ENCODE measurements at places on chromosomes 3 and 15.

DNA sequence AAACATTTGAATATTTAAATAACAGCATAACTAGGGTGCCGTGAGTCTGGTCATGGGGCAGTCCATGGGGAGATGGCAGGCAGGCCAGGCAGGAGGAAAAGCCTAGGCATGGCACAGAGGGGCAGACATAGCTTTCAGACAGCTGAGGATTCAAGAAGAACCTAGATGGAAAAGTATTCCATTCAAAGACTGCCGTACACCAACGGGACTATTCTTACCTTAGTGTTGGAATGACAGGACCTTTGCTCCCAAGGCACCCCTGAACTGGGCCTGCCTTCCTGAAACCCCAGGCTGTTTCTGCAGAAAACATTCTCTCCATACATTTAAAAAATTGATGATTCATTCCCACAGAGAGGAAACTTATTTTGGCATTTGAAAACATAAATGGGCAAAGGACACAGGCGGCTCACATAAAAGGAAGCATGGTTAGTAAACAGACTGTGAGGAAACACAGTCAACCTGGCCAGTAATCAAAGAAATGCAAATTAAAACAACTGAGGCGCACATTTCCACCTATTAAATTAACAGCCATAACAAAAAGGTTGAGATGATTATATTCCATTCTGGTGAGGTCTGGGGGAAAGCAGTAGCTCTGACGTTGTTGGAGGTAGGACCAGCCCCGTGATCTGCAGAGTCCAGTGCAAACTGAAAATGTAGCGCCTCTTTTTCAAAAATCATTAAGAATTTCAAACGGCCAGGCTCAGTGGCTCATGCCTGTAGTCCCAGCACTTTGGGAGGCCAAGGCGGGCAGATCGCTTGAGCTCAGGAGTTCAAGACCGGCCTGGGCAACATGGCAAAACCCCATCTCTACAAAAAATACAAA lies 71.3 kb upstream of the SMAD3 start:
- no peak for DNase-seq

DNA sequence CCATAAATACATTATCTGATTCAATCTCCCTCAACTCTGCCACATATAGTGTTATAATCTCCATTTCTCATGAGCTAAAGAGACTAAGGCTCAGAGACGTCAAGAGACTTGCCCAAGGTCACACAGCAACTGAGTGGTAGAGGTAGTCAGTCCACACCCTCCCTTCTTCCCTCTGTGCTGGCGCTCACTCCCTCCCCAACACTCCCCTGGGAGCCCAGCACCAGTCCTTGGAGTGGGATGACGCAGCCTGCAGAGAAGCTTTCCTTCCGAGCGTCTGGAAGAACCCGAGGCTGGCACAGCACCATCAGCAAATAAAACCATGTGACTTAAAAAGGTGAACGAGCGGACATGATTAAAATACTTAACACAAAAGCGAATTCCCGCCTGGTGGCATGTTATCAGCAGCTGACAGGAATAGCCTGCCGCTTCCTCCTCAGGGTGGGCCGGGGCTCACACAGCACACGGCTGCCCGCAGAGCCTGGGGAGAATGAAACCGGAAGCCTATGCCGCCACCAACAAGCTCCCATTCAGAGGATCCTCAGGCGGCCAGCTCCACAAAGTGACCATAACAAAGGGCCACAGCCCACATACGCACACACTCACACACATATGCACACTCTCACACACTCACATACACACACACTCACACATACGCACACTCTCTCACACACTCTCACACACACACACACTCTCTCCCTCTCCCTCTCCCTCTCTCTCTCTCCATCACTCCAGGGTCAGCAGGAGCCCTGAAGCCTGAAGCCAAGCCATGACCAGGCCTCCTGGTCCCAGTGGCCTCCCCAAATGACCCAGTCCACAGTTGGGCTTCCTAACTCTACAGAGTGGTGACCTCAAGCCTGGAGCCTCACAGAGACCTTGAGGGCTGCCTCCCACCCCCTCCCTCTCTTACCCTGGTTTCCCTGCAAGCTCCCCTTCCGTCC lies 120.5 kb downstream of the XXYLT1 start:
- no peak for DNase-seq

DNA sequence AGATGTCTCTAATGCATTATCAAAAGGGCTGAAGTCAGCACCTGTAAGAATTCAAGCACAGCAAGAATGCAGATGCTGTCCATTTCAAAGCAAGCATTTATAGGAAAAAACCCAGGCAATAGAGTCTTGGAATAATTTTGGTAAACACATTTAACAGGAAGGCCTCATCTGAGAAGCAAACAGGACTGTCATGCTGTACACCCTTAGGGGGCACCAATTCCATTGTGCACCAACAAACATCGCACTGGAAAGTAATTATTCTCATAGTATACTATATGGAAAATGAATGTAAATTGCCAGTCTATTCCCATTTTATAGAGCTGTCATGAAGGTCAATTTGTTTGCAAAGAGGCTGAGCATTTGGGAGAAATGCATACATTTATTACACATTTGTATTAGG lies 247.3 kb upstream of the SUCLG2 start:
- no peak for DNase-seq

GRCh38 chr3:13254028-13254951 lies 165.8 kb downstream of the NUP210 start:
- no peak for DNase-seq

- no peak for DNase-seq
Measured at GRCh38 chr15:78718837-78719236, 77.8 kb upstream of the CHRNB4 start.

DNA sequence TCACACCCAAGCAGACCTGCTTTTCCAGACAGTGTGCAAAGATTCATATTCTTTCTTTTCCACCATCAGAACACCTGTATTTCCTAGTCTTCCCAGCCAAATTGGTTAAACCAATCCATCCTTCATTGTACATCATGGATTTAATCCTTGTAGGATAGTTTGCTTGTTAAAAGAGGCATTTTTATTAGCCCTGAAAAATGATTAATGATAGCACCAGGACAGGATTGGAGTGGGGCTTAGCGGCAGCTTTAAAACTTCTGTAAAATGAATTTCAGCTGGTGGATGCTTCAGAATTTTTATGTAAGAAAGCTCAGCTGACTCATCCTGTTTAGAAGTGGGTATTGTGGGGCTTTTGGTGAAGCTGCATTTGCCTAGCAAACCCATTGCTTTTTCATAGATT lies 36.1 kb upstream of the ARHGEF26 start:
- no peak for DNase-seq

- DNase-seq = no peak
Measured at GRCh38 chr3:195094191-195094921, 176.6 kb downstream of the XXYLT1 start.

- DNase-seq = no peak
Measured at GRCh38 chr15:98347866-98348265, 300.5 kb upstream of the IGF1R start.

DNA sequence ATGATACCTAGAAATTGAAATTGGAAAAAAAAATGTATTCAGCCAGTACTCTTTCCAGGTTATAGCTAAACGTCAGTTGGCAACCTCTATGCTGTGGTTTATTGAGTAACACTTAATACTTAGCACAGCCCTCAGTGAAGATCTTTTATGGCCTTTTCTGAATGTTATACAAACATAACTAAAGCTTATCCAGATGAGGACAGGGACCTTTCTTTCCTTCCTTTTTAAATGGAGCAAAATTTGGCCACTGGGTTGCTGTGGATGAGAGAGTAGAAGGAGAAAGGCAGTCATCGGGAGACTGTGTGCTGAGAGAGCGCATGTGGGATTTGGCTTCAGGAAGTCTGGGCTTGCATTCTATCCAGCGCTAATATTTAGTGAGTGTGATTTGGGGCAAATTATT lies 36.1 kb downstream of the IGF1R start:
- no peak for DNase-seq

DNA sequence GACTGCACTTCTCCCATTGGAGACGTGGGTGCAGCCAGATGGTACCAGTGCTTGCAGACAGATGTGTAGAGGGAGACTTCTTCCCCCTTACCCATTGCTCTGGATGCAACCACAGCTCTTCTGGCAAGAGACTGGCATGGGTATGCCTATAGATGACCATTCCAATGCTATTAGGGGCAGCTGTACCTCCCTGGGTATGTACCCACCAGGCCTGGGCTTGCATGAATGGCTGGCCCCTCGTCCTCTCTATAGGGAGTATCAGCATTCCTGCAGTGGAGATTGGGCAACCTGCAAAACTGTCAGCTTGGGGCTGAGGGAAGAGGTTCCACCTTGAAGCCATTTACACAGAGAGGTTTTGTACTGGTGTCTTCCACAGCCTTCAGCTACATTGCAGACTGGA lies 57.6 kb upstream of the FXR1 start:
- no peak for DNase-seq

DNA sequence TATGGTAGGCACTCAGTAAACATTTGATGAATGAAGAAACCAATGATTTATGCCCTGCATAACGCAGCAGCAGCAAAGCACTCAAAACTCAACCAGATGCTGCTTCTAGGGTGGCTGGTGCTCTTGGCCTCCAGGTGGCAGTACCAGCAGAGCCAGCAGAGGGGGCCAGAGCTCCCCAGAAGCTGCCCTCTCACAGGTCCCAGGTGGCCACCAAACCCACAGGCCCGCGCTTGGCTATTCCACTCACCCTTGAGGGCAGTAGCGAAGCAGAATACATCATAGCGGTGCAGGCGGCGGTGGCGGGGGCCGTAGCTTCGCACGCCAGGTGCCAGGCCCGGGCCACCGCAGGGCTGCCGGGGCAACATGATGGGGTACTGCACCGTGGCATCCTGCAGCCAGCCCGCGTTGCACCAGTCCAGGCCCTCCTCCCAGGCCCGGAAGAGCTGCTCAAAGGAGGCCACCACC lies 16.6 kb downstream of the HAPLN3 start:
- no peak for DNase-seq

- no peak for DNase-seq
Measured at GRCh38 chr3:3200632-3201212, 21.2 kb upstream of the CRBN start.

DNA sequence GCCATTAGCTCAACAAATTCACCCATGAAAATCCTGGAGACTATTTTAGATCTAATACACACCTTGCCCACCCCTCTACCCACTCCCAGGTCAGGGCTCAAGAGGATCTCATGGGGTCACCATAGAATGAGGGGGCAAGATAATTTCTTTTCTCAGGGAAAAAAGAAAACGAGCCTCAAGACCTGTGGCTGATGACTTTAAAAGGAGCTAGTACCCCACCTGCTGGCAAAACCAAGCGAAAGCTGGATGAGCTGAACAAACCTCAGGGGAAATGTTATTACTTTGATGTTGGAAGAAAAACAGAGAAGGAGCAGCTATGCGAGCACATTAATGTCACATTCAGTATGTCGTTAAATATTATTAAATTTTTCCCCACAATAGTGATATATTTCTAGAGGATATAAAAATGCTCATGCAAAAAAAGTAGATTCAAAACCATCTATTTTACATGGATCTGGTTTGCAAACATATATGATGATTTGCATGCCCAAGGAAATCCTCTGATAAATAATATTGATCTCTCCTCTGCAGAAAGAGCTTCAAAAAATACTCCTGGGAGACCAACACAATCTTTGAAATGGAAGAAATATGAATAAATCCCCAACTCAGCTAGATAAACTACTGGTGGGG lies 37.7 kb downstream of the PLD1 start:
- DNase-seq = no peak

GRCh38 chr3:123789160-123789559 lies 95.0 kb downstream of the MYLK start:
- DNase-seq = no peak

DNA sequence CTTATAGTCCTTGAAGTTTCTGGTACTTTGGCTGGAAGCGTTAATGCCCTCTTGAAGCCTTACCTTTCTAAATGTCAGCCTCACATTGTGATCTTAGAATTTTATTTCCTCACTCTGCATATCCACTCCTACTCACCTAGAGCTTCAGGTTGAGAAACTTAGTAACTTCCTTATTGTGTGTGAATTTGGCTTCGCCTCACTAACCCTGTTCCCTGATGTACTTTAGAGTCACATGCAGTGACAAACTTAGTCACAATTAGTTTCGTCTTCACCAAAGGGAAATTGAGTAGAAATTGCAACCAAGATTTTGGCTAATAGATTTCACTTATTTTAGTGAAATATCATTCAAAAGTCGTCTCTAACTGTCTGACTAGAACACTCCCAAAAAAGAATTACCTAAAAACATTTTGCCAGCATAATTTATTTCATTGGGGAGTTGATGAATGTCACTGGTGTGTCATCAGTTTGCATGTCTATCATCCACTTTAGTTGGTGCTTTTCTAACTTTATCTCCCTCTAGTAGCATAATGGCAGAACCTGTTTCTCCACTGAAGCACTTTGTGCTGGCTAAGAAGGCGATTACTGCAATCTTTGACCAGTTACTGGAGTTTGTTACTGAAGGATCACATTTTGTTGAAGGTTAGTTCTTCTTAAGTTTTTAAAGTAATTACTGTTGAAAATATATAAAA lies 960 bp downstream of the MFN1 start:
- DNase-seq = no peak

GRCh38 chr15:74620636-74621545 lies 5.3 kb downstream of the CLK3 start:
- DNase-seq = no peak

DNA sequence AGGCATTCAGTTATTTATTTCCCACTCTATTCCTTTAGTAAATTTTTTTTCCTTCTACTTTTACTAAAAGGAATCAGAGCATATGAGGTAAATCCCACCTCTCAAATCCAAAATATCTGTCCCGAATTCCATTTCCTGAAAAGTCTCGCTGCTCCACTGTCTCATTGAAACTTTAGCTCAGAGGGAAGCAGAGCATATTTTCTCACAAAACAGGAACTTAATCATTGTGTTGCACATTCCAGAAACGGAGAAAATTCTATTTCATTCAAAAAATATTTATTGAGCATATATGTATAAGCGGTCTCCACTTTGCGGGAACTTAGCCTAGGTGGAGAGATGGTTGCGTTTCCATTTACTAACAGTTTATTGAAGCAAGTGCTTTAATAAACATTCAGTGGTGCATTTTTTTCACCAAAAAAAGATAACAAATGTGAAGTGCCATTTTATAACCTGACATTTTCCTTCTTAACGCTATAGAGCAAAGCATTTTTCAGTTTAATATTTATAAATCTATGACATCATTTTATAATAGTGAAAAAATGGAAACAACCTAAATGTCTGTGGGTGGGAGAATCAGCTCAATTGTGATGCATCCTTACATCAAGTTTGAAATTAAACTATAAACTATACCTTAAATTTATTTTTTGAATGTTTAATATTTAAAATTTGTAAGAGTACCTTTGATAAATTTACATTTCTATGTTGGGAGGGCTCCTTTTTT lies 67.2 kb upstream of the CSTA start:
- no peak for DNase-seq

DNA sequence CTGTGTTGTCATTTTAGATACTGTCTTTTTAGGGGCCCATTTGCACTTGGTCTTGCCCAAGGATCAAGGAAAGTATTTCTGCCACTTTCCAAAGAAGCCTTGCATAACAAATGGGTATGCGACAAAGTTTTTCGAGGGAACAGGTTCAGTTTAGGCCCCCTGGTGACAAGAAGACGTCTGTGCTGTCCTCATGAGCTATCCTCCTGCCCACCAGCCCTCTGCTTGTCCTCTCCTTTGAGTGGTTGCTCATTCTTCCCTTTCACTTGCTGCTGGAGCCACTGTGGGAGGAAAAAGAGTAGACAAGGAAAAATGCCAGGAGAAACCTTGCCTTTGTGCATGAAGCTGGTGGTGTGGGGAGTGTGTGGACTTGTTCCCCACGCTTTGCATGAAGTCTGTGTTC lies 171.9 kb downstream of the CACNA2D3 start:
- no peak for DNase-seq

- no peak for DNase-seq
Measured at GRCh38 chr3:171351676-171352075, 108.5 kb downstream of the TNIK start.

- no peak for DNase-seq
Measured at GRCh38 chr3:12785096-12785495, 11.4 kb upstream of the CAND2 start.
